ENCODE measurements at places on chromosomes 3 and 15. TPM values are rescaled to one million over a fixed set of nuclear protein-coding genes. Genes with fewer than 3 reads are reported as not detected.

Gene EIF5A2
- 14.0 TPM for polyA plus RNA-seq

Gene AADAC
- not detected for polyA plus RNA-seq

Gene GCSAM
- 41.2 TPM for polyA plus RNA-seq

Gene SNRPA1
- polyA plus RNA-seq, result 82.0 TPM

Gene GRAMD2A
- polyA plus RNA-seq, result not detected

Gene RAB6B
- 0.37 TPM for polyA plus RNA-seq

Gene RTP1
- polyA plus RNA-seq, result not detected

Gene CCNDBP1
- 185 TPM for polyA plus RNA-seq

Gene SPATA12
- polyA plus RNA-seq, result not detected

DNA sequence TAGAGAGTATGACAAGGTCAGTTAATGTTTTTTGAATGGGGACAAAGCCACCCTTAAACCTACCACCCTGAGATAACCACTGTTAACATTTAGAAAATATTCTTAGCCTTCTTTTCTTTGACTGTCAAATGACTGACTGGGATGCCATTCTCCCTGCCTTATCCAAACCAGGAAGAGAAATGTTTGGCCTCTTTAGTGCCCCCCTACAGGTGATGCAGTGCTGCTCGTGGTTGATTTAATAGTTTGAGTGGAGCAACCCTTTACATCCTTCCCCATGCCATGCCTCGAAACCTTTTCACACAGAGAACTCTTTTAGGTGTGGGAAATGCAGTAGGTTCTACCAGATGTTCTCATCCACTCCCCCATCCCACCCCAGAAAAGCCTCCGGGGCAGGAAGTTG lies 38.7 kb upstream of the UMPS start:
- peaks cover 3% of the 10 kb centered on the region for H3K4me1 ChIP-seq
- H3K27ac ChIP-seq, result no peak overlapping the region
- H3K4me3 ChIP-seq, result no peak overlapping the region
- H3K27me3 ChIP-seq, result no peaks in the 10 kb centered on the region

GRCh38 chr3:35544976-35545375 lies 94.3 kb upstream of the ARPP21 start:
- no peak for DNase-seq
- H3K4me3 ChIP-seq, result no peak overlapping the region
- H3K27me3 ChIP-seq, result no peaks in the 10 kb centered on the region
- no peaks in the 10 kb centered on the region for H3K36me3 ChIP-seq
- H3K4me1 ChIP-seq, result no peaks in the 10 kb centered on the region

GRCh38 chr3:81164806-81165205 lies 596.6 kb downstream of the GBE1 start:
- no peaks in the 10 kb centered on the region for H3K27me3 ChIP-seq
- no peaks in the 10 kb centered on the region for H3K4me1 ChIP-seq
- no peak for DNase-seq
- H3K36me3 ChIP-seq, result no peaks in the 10 kb centered on the region

DNA sequence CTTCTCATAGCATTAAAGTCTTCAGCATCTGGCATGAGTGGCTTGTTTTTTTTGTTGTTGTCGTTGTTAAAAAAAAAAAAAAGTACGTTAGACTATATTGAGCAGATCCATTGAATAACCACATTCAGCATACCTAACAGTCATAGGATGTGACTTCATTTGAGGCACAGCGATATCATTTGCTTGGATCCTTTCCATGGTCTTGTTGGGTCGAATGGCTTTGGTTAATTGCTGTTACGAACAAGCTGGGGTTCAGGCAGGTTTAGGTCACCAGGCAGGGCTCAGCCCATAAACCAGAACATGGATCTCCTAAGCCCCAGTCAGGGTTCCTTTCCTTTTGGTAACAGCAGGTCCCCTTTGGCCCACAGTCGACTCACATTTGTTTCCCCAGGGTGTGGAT lies 76.2 kb downstream of the POLR2M start:
- H3K4me3 ChIP-seq, result no peak overlapping the region
- no peaks in the 10 kb centered on the region for H3K27me3 ChIP-seq
- H3K27ac ChIP-seq, result no peak overlapping the region
- no peaks in the 10 kb centered on the region for H3K36me3 ChIP-seq

DNA sequence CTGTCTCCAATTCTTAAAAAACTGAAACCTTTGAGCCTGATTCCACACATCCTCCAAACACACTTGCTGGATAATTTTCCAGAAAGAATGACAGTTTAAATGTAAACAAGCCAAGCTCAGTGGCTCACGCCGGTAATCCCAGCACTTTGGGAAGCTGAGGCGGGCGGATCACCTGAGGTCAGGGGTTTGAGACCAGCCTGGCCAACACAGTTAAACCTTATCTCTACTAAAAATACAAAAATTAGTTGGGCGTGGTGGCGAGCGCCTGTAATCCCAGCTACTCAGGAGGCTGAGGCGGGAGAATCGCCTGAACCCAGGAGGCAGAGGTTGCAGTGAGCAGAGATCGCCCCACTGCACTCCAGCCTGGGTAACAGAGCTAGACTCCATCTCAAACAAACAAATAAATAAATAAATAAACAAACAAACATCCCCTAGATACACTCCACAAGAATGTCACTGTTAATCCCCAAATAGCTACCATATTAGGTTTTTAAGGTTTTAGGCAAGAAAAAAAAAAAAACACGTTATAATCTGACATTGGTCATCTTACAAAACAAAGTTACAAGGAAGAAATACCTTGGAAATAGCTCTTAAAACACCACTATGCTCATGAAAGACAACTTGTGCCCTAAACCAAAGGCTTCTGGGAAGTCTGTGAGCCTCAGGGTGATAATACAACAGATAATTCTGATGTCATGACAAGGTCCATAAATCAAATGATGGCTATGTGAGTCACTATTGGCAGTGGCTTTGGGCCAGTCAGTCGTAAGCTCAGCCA lies 13.2 kb downstream of the TNIK start:
- no peak for DNase-seq
- no peak overlapping the region for H3K4me3 ChIP-seq
- H3K27me3 ChIP-seq, result no peaks in the 10 kb centered on the region
- peaks cover 6% of the 10 kb centered on the region for H3K36me3 ChIP-seq
- no peak overlapping the region for H3K27ac ChIP-seq

DNA sequence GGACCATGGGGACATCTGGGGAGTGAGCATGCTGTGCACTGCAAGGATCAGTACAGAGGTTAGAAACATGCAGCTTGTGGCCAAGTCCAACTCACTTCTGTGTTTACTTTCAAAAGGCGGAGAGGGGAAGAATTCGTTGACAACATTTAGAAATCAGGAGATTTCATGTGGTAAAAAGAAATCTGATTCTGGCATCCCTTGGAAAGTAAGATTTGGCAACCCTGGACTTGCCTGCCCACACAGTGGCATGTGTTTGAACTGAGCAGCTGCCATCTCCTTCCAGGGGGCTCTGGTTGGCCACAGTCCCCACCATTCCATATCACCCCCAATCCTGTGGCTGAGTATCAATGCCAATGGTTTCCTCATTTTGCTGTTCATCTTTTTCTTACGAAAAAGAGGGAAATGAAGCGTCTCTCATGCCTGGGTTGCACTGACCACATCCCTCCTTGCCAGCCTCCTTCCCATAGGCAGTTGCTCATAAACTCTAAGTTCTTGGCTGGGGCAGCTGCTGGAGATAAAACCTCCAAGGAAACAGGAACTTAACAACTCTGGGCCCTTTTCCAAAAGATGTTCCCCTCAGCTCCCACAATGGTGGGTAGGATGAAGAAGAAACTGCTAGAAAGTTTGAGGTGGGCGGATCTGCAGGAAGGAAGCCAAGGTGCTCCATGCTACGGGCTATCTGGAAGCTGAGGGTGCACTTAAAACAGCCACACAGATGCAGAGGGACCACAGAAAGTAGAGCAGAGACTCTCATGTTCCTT lies 29.2 kb downstream of the SLC6A11 start:
- no peaks in the 10 kb centered on the region for H3K36me3 ChIP-seq
- no peaks in the 10 kb centered on the region for H3K4me1 ChIP-seq
- H3K27me3 ChIP-seq, result no peaks in the 10 kb centered on the region
- no peak overlapping the region for H3K4me3 ChIP-seq

DNA sequence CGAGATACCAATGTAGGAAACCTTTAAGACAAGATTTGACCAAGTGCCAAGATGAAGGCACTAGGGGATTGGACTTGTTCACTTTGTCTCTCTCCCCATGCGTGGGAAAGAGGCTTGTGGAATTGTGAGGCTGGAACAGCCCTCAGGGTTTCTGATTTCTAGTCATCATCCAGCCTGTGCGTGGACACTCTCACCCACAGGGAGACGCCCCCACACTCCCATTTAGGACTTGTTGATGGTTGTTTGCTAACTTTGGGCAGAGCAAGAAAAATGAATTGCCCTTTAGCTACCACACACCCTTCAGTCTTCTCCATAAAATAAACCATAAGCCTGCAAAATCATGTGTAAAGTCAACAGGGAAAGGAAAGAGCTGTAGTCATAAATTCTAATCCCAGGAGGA lies 18.4 kb downstream of the ACKR2 start:
- no peak for DNase-seq
- H3K27me3 ChIP-seq, result no peaks in the 10 kb centered on the region
- no peaks in the 10 kb centered on the region for H3K4me1 ChIP-seq
- no peaks in the 10 kb centered on the region for H3K36me3 ChIP-seq
- H3K4me3 ChIP-seq, result no peak overlapping the region
- H3K27ac ChIP-seq, result no peak overlapping the region

DNA sequence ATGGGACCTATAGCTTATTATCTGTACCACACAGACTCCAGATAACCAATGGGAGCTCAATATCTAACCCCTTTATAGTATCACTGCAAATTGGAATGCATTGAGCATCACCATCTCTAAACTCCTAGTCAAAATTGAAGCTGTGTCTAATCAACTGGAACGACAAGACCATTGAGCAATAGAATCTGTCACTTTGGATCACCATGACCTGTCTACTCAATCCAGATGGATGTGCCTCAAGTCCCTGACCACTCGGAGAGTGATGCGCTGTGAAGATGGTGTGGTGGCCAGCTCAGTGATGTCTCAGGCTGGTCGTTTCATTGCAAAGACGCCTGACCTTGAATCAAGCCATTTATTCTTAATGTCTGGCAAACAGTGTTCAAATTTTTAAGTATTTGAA lies 160.5 kb downstream of the SEMA6D start:
- H3K27ac ChIP-seq, result no peak overlapping the region
- DNase-seq, result no peak
- no peaks in the 10 kb centered on the region for H3K36me3 ChIP-seq
- no peak overlapping the region for H3K4me3 ChIP-seq

GRCh38 chr3:96101006-96101560 lies 713.3 kb upstream of the EPHA6 start:
- no peak overlapping the region for H3K27ac ChIP-seq
- no peaks in the 10 kb centered on the region for H3K27me3 ChIP-seq
- no peaks in the 10 kb centered on the region for H3K36me3 ChIP-seq
- no peak overlapping the region for H3K4me3 ChIP-seq

GRCh38 chr3:108106031-108106430 lies 15.2 kb upstream of the CD47 start:
- H3K36me3 ChIP-seq, result no peaks in the 10 kb centered on the region
- H3K27me3 ChIP-seq, result no peaks in the 10 kb centered on the region
- H3K4me3 ChIP-seq, result no peak overlapping the region
- DNase-seq, result no peak

- no peaks in the 10 kb centered on the region for H3K4me1 ChIP-seq
- no peak for DNase-seq
- no peaks in the 10 kb centered on the region for H3K36me3 ChIP-seq
- no peak overlapping the region for H3K4me3 ChIP-seq
Observed at GRCh38 chr3:63076357-63076756, 201.1 kb upstream of the CADPS start.

- H3K27me3 ChIP-seq, result no peaks in the 10 kb centered on the region
- H3K36me3 ChIP-seq, result no peaks in the 10 kb centered on the region
- H3K4me3 ChIP-seq, result no peak overlapping the region
- no peaks in the 10 kb centered on the region for H3K4me1 ChIP-seq
- H3K27ac ChIP-seq, result no peak overlapping the region
Observed at GRCh38 chr15:68769702-68770101, 51.0 kb downstream of the ANP32A start.

- no peak overlapping the region for H3K27ac ChIP-seq
- DNase-seq, result no peak
- no peaks in the 10 kb centered on the region for H3K4me1 ChIP-seq
- no peaks in the 10 kb centered on the region for H3K27me3 ChIP-seq
- no peaks in the 10 kb centered on the region for H3K36me3 ChIP-seq
Observed at GRCh38 chr3:102474207-102474606, 39.4 kb downstream of the ZPLD1 start.

- no peaks in the 10 kb centered on the region for H3K36me3 ChIP-seq
- H3K27ac ChIP-seq, result no peak overlapping the region
- no peak for DNase-seq
- H3K4me1 ChIP-seq, result no peaks in the 10 kb centered on the region
Observed at GRCh38 chr3:28502397-28502937, 153.8 kb upstream of the AZI2 start.

- H3K27ac ChIP-seq, result peak overlapping the region; percentile 23
- H3K4me1 ChIP-seq, result peaks cover 39% of the 10 kb centered on the region
- no peaks in the 10 kb centered on the region for H3K27me3 ChIP-seq
- peak; percentile 47 for DNase-seq
- H3K36me3 ChIP-seq, result peaks cover 6% of the 10 kb centered on the region
Observed at GRCh38 chr3:16337856-16338540, 73.0 kb downstream of the OXNAD1 start.

- H3K27ac ChIP-seq, result no peak overlapping the region
- peaks cover 10% of the 10 kb centered on the region for H3K4me1 ChIP-seq
- no peaks in the 10 kb centered on the region for H3K36me3 ChIP-seq
- DNase-seq, result no peak
- no peaks in the 10 kb centered on the region for H3K27me3 ChIP-seq
- no peak overlapping the region for H3K4me3 ChIP-seq
Observed at GRCh38 chr3:110017304-110017703, 680.0 kb upstream of the DPPA4 start.

- H3K36me3 ChIP-seq, result no peaks in the 10 kb centered on the region
- no peaks in the 10 kb centered on the region for H3K4me1 ChIP-seq
- no peak overlapping the region for H3K4me3 ChIP-seq
Observed at GRCh38 chr3:4091786-4092185, 211.4 kb upstream of the SETMAR start.

DNA sequence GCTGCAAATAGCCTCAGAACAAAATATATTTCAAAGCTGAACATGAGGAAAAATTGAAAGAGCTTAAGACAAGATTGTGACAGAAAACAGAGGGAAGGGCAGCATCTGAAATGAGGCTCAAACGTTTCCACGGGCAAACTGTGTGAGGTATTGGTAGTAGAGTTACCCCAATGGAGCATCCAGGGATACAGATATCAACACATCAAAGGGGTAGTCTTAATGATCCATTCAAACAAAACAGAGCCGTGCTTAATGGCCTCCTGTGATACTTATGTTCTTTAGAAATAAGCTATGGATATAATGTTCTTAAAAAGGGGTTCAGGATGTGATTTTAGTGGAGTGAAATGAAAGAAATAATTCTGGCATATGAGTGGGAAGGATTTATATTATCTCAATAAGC lies 430.3 kb upstream of the PDZRN3 start:
- no peaks in the 10 kb centered on the region for H3K4me1 ChIP-seq
- no peak overlapping the region for H3K27ac ChIP-seq
- H3K36me3 ChIP-seq, result no peaks in the 10 kb centered on the region
- no peaks in the 10 kb centered on the region for H3K27me3 ChIP-seq
- no peak overlapping the region for H3K4me3 ChIP-seq

DNA sequence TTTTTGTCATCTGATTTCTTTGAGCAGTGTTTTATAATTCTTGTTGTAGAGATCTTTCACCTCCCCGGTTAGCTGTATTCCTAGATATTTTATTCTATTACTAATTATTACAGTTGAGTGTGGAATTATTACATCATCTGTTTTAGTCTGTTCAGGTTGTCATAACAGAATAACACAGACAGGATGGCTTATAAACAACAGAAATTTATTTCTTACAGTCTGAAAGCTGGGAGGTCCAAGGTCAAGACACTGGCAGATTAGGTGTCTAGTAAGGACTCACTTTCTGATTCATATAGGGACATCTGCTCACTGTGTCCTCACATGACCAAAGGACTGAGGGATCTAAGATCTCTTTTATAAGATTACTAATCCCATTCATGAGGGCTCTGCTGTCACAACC lies 121.3 kb upstream of the THBS1 start:
- H3K4me3 ChIP-seq, result no peak overlapping the region
- H3K4me1 ChIP-seq, result no peaks in the 10 kb centered on the region
- no peak for DNase-seq

Measured in CD4-positive, alpha-beta memory T cell (primary cell).